ENCODE measurements at places on chromosomes 7 and 10.

GRCh38 chr7:732094-732541 lies 5.0 kb upstream of the PRKAR1B start:
- DNase-seq, result no peak

DNA sequence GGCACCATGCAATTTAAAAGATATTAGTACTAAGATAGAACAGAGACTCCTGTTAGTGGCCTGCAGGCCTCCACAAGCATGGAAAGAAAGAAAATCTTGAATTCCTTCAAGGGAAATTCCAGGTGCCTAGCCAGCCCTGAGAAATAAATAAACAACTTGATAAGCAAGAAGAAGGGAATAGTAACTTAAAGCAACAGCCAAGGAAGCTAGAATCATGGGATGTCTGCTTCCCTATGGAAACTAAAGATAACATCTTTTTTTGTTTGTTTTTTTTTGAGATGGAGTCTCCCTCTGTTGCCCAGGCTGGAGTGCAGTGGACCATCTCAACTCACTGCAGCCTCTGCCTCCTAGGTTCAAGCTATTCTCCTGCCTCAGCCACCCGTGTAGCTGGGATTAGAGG lies 128.6 kb downstream of the SKIDA1 start:
- no peak for DNase-seq

DNA sequence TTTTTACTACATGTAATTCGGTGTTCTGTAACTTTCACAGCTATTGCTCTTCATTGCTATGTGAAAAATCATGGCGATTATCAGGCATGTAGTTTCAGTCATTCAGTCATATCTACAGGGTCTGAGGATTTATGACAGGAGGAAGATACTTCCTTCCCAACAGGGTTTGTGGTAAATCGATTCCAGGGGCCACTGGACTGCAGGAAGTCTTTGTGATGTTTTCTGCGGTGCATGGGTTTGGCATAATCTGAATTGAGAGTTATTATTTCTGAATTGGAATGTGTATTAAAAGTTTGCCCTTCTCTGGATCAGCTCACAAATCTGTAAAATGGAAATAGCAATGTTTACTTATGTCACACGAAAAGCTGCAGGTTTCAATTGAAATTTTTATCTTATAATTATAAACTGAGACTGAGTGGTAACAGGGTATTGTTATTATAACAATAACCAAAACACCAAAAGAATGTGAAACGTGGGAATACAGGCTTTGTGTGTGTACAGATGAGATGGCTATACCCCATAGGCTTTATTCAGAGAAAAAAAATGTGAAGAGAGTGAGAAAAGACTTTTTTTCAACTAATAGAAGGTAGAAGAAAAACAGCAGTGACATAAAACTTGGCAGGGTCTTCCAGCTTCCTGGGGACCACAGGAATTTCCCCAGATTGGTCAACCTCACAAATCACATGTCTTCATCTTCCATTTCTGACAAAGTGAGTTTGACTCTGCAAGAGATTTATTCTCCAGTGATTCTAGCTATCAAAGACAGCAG lies 307.7 kb upstream of the NFE2L3 start:
- no peak for DNase-seq

GRCh38 chr7:3805151-3805550 lies 504.1 kb downstream of the SDK1 start:
- no peak for DNase-seq

DNA sequence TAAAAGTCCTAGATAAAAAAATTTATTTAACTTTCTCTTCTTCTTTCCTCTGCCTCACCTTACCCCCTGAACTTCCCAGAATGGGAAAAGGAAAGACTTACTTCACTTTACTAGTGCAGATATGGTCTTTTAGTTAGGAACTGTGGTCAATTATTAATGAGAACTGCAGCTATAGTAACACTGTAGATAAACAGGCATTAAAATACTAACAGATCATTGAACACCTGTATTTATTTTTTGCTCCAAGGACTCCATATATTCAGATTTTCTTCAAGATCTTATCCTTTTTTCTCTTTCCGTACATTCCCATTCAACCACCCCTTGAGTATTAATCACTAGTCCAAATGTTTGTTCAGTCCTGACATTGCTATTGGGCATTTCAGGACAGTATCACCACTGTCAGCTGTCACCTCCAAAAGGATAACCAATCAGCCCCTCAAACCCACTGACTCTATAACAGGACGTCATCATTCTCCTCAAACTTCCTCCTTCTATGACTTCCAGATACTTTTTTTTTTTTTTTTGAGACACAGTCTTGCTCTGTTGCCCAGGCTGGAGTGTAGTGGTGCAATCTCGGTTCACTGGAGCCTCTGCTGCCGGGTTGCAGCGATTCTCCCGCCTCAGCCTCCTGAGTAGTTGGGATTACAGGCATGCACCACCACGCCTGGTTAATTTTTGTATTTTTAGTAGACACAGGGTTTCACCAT lies 4.2 kb downstream of the CPVL start:
- DNase-seq, result no peak

DNA sequence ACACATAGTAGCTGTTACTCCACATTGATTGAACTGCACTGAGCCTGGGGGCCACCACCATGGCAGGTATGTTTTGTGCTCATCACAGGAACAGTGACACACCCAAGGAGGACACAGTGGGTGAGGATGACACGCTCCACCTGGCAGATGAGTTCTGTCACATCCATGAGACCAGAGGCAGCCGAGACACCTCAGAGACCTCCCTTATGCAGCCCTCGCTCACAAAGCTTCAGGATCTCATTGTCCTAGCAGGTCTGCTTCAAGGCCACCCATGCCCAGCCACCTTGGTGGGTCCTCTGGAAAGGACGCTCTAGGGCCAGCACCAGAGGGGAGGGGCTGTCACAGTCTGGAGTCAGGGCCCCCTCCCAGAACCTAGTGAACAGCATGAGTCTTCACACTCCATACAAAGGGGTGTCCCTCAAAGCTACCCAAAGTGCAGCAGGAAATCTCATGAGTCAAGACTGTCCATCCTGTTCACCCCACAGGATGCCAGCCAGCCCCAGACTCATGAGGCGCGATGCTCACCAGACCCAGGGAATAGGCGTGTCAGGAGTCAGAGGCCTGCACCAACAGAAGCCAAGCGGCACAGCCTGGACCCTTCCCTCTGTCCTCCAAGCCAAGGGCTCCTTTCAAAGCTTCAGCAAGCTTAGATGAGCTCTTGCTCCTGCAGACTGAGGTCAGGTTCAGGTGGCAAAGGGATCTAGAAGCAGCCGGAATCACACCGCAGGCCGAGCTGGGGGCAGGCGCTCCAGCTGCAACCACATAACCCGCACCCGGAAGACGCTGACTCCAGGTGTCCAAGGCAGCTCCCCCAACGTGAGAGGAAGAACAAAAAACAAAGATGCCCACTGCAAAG lies 9.6 kb downstream of the FAM53B start:
- DNase-seq, result no peak

DNA sequence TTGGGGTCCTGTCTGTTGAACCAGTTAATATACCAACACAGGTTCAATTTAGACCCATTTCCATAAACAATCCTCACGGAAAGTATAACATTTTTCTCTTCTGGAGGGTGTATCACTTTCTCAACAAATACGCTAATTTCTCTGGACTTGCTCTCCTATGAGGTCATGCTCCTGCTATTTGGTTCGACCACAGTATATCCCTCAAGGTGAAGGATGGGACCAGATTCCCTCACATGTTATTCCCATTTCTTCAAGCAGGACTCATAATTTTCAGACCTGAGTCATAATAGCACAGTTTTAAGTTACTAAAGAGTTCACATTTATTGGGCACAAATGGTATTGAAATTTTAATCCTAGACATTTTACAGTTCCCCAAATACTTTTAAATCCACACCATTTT lies 57.2 kb downstream of the ADAM12 start:
- no peak for DNase-seq

DNA sequence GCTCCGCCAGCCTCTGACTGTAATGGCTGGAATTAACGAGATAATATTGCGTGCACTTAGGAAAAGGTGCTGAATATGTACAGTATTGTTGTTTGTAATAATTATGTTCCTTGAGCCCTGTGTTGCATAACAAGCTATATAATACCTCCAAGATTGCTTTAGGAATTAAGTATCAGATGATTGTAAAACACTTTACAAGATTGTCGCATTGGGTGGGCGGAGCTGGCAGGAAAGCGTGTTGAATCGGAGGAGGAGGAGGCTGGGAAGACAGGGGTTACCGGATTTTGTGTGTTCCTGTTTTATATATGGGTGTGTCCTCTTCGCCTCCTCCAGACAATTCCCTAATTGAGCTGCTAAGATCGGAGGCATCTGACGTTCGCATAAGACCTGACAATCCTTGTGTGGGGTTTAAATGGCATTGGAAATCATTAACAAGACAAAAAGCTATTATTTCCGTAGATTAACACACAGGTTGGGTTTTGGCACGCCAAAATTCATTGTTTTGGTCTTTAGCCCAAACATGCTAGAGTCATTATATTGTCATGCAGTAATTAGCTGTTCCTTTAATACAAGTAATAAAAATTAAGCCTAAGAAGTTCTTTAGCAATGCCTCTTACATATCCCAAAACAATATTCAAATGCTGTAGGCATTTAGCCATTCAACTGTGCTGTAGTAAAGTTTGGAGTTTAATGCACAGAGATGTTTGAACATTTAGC lies 192.9 kb upstream of the SH2B2 start:
- no peak for DNase-seq
